ENCODE measurements at places on chromosomes 12 and 14. TPM values are rescaled to one million over a fixed set of nuclear protein-coding genes. Genes with fewer than 3 reads are reported as not detected.

The RFX4 gene
- total RNA-seq: not detected

The CLEC2B gene
- total RNA-seq: 13.8 TPM

The TWF1 gene
- 188 TPM for total RNA-seq

The DIP2B gene
- total RNA-seq: 20.4 TPM

The ZDHHC22 gene
- not detected for total RNA-seq

The CLEC2A gene
- not detected for total RNA-seq

The M6PR gene
- 75.0 TPM for total RNA-seq

The PTCSC3 gene
- not detected for total RNA-seq

The RAB35 gene
- total RNA-seq: 34.6 TPM

The CRY1 gene
- total RNA-seq: 10.7 TPM

The GLI1 gene
- 1.4 TPM for total RNA-seq

The SLCO1B1 gene
- not detected for total RNA-seq

The GSC gene
- 0.58 TPM for total RNA-seq

The FGF23 gene
- not detected for total RNA-seq

The LUM gene
- total RNA-seq: 304 TPM

The SDR9C7 gene
- total RNA-seq: not detected

The HOXC12 gene
- not detected for total RNA-seq

The CCDC197 gene
- total RNA-seq: not detected

The TAS2R42 gene
- total RNA-seq: not detected

Measured in myometrial cell (primary cell).